ENCODE measurements at places on chromosomes 2 and 18.

DNA sequence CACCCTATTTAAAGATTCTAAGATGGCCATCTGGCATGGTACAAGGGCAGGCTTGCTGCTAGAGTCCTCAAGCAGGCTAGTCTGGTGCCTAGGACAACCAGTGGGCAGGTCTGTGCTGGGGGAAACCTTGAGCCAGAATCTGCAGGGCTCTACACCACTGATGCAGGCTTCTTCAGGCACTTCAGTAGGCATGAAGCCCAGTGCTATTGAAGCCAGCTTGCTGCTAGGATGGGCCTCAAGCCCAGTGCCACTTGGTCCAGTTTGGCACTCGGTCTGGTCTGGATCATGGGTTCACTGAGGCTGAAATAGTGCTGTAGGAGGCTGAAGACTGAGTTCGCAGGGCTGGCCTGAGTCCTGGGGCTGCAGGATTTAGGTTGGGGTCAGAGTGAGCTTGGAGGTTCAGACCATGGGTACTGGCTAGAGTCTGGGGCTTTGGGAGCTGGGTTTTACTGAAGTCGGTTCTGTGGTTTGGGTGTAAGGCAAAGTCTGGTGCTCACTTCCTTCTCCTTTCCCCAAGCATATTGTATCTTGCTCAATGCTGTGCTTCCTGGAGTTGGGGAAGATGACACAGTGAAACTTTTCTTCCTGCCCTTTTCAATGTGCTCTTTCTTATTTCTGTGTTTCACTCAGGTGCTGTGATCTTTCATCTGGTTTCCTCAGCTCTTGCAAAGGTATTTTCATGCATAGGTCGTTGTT, 41.2 kb downstream of the SP100 start:
- H3K4me1 ChIP-seq, result no peaks in the 10 kb centered on the region
- no peak overlapping the region for H3K4me3 ChIP-seq
- no peaks in the 10 kb centered on the region for H3K27me3 ChIP-seq
- DNase-seq, result no peak

GRCh38 chr18:57754577-57755338, 48.4 kb downstream of the ATP8B1 start:
- no peak overlapping the region for H3K27ac ChIP-seq
- no peak for DNase-seq
- H3K4me1 ChIP-seq, result peaks cover 4% of the 10 kb centered on the region
- H3K36me3 ChIP-seq, result no peaks in the 10 kb centered on the region

GRCh38 chr2:33247365-33247764, 229.1 kb upstream of the RASGRP3 start:
- H3K4me3 ChIP-seq, result no peak overlapping the region
- no peaks in the 10 kb centered on the region for H3K4me1 ChIP-seq
- no peak overlapping the region for H3K27ac ChIP-seq
- no peak for DNase-seq
- no peaks in the 10 kb centered on the region for H3K36me3 ChIP-seq
- H3K27me3 ChIP-seq, result no peaks in the 10 kb centered on the region

DNA sequence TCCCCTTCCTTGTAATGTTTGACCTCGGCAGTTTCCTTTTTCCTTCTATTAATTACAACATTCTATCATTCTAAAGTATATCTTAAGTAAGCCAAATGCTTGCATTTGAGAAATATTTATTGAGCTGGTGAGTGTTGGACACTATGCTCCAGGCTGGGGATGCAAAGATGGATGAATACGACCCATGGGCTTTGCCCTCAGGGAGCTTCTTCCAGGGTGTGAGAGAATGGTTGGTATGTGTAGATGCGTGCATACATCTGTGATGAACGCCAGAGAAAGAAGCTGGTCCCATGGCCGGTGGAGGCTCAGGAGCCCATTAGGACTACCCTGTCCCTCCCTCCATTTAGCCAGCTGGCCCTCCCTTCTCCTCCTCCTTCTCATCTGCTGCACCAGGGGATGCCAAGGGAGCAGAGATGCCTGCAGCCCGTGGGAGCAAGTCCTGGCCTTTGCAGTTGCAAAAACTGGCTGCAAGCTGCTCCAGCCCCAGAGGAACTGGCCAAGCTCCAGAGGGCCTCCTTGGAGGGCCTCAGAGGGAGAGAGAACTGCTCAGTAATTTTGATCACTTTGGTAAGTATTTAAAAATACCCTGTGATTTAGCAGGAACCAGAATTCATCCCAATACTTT, 65.7 kb upstream of the FOSL2 start:
- H3K36me3 ChIP-seq, result no peaks in the 10 kb centered on the region
- no peak for DNase-seq
- H3K4me1 ChIP-seq, result no peaks in the 10 kb centered on the region
- no peaks in the 10 kb centered on the region for H3K27me3 ChIP-seq

DNA sequence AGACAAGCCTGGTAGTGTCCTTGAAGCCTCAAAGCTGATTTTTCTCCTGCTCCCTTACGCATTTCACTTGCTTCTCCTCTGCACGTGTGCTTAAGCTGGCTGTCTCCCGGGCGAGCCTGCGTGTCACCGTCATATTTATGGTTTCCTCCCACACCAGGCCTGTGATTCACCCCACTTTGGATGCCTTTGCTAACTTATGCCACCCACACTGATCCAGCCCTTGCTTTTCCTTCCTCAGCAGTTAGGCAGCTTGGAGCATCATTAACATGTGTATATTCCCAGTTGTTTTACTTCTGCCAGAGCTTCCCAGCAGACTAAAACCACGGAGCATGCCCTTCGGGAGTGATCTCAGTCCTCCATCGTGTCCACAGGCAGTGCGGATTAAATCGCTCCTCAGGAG, 2.2 kb downstream of the ST3GAL5 start:
- no peak for DNase-seq
- no peak overlapping the region for H3K27ac ChIP-seq
- H3K27me3 ChIP-seq, result 0 out of 2 replicates have a peak, but pooled peaks cover 3% of the 10 kb centered on the region

- peaks cover 42% of the 10 kb centered on the region for H3K36me3 ChIP-seq
- H3K4me1 ChIP-seq, result peaks cover 67% of the 10 kb centered on the region
- H3K4me3 ChIP-seq, result no peak overlapping the region
These were observed 108.6 kb downstream of the CRIM1 start for GRCh38 chr2:36464006-36464721.

GRCh38 chr2:105307146-105307545, 22.4 kb downstream of the TGFBRAP1 start:
- H3K4me1 ChIP-seq, result no peaks in the 10 kb centered on the region
- no peak overlapping the region for H3K4me3 ChIP-seq

- no peak overlapping the region for H3K27ac ChIP-seq
- no peak overlapping the region for H3K4me3 ChIP-seq
- no peak for DNase-seq
- H3K4me1 ChIP-seq, result no peaks in the 10 kb centered on the region
- H3K27me3 ChIP-seq, result no peaks in the 10 kb centered on the region
- no peaks in the 10 kb centered on the region for H3K36me3 ChIP-seq
These were observed 373.7 kb downstream of the NR4A2 start for GRCh38 chr2:155958834-155959233.

GRCh38 chr2:71498261-71498701, 44.9 kb downstream of the DYSF start:
- no peaks in the 10 kb centered on the region for H3K4me1 ChIP-seq
- no peak overlapping the region for H3K27ac ChIP-seq
- H3K36me3 ChIP-seq, result no peaks in the 10 kb centered on the region
- H3K27me3 ChIP-seq, result no peaks in the 10 kb centered on the region

DNA sequence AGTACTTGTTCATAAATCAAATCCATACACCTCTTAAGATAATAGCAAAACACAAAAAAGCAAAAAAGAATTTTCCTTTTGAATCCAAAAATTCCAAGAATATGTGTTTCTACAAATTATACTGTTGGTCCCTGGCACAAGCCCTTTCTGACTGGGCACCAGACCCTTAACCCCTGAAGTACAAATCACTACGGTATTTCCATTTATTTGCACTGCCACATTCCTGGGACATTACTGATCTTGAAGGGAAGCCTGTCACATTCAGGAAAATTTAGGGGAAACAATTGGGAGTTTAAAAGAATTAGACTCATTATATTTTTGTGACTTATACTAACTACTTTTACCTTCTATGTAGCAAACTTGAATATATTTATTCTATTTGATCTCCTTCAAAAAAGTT, 98.8 kb downstream of the ZNF521 start:
- H3K27ac ChIP-seq, result no peak overlapping the region
- H3K4me3 ChIP-seq, result no peak overlapping the region
- no peaks in the 10 kb centered on the region for H3K4me1 ChIP-seq
- H3K27me3 ChIP-seq, result no peaks in the 10 kb centered on the region
- DNase-seq, result no peak

- no peak overlapping the region for H3K4me3 ChIP-seq
- H3K36me3 ChIP-seq, result no peaks in the 10 kb centered on the region
These were observed 44.0 kb downstream of the MAL start for GRCh38 chr2:95069465-95069864.

DNA sequence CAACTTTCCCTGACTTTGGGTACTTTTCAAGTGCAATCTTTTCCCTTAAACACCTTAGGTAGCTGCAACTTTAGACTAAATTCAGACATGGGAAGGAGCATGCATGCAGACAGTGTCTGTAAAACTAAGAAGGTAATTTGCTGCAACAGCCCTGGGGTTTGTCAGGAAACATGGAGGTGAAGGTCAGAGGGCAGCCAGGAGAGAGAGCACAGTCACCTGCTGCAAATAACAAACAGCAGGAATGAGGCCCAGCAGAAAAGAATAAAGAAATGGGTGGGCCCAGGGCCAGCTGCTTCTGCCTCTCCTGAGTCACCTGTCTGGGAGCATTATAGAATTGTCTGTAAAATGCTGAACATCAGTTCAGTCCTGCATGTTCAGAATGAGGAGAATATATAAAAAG, 35.2 kb downstream of the MTHFD2 start:
- DNase-seq, result no peak
- H3K4me1 ChIP-seq, result no peaks in the 10 kb centered on the region
- H3K27me3 ChIP-seq, result no peaks in the 10 kb centered on the region
- no peak overlapping the region for H3K27ac ChIP-seq
- no peaks in the 10 kb centered on the region for H3K36me3 ChIP-seq

DNA sequence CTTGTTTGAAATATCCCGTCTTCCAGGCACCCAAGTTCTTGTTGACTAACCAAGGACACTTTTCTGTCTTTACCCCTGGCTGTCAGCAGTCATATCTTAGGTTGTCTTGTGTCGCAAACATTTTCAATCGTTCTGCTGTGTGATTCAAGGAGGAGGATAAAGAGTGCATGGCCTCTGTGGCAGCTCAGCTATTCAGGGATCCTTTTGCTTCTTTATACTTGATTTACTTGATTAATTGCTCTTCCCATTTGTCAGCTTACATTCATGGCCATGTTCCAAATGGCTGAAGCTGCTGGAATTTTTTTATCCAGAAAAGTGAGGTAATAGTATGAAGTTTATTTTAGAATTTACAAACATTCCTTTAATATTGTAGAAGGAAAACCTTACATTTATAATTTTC, 97.3 kb upstream of the FZD5 start:
- no peaks in the 10 kb centered on the region for H3K36me3 ChIP-seq
- H3K27me3 ChIP-seq, result no peaks in the 10 kb centered on the region
- DNase-seq, result no peak

GRCh38 chr2:14756981-14757657, 124.6 kb downstream of the LRATD1 start:
- DNase-seq, result no peak
- no peaks in the 10 kb centered on the region for H3K27me3 ChIP-seq
- H3K27ac ChIP-seq, result no peak overlapping the region
- no peak overlapping the region for H3K4me3 ChIP-seq
- H3K36me3 ChIP-seq, result no peaks in the 10 kb centered on the region

DNA sequence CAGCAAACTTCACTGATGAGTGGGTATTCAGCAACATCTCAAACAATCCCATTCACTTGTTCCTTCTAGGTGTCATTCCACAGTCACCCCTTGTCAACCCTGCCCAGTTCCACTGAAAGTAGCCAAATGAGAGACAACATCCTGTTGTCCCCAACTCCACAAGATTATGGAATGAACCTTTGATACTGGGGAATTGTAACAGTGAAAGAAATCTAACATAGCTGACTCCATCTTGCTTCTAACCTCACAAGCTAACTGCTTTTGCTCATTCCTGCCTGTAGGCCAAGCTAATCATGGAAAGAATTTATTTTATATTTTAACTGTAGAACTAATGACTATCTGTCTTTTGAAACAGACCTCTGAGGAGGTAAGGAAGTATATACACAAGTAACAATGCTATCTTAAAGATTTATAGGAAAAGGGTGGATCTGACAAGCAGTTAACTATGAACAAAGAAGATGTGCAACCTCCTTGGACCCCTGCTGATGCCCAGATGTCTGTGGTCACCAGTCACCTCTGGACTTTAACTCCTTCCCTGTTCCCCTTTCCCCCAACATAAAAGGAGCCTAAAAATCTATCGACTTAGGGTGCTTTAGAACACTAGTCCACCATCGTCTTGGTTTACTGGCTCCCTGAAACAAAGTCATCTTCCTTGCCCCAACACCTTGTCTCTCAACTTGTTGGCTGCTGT, 6.9 kb upstream of the ANXA4 start:
- DNase-seq, result no peak
- H3K36me3 ChIP-seq, result no peaks in the 10 kb centered on the region
- no peaks in the 10 kb centered on the region for H3K4me1 ChIP-seq
- no peak overlapping the region for H3K4me3 ChIP-seq
- H3K27me3 ChIP-seq, result no peaks in the 10 kb centered on the region

GRCh38 chr2:227388537-227389011, 825 bp upstream of the SCYGR1 start:
- no peak overlapping the region for H3K27ac ChIP-seq
- H3K4me1 ChIP-seq, result peaks cover 3% of the 10 kb centered on the region
- peaks cover 2% of the 10 kb centered on the region for H3K27me3 ChIP-seq
- no peaks in the 10 kb centered on the region for H3K36me3 ChIP-seq
- no peak overlapping the region for H3K4me3 ChIP-seq

DNA sequence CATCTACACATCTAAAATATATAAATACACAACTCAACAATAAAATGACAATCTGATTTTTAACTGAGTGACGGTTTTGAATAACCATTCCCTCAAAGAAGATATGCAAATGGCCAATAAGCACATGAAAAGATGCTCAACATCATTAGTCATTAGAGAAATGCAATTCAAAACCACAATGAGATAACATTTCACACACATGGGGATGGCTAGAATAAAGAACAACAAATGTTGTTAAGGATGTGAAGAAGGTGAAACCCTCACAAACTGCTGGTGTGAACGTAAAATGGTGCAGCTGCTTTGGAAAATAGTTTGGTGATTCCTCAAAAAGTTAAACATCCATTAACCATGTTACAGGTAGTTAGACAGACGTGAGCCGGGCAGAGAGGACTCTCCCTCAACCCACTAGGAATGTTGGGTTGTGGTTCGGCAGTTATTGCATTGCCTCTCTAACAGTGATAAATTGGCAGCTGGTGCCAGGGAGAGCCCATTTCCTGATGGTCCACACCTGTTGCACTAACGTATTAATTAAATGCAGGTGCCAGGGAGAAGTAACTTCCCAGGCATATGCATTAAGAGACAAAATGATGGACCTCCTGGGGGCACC, 22.3 kb upstream of the DUSP2 start:
- no peaks in the 10 kb centered on the region for H3K4me1 ChIP-seq
- DNase-seq, result no peak
- no peaks in the 10 kb centered on the region for H3K36me3 ChIP-seq
- H3K27me3 ChIP-seq, result no peaks in the 10 kb centered on the region

GRCh38 chr2:52831216-52831615, 936.4 kb upstream of the CHAC2 start:
- no peak overlapping the region for H3K27ac ChIP-seq
- no peaks in the 10 kb centered on the region for H3K4me1 ChIP-seq
- H3K4me3 ChIP-seq, result no peak overlapping the region
- H3K36me3 ChIP-seq, result no peaks in the 10 kb centered on the region
- no peak for DNase-seq

GRCh38 chr2:101788995-101789970, 91.8 kb downstream of the MAP4K4 start:
- H3K4me3 ChIP-seq, result no peak overlapping the region
- peaks cover 4% of the 10 kb centered on the region for H3K4me1 ChIP-seq

Measured in Panc1 (cell line).